RKO (cell line): ENCODE measurements at places on chromosomes 4 and X.

DNA sequence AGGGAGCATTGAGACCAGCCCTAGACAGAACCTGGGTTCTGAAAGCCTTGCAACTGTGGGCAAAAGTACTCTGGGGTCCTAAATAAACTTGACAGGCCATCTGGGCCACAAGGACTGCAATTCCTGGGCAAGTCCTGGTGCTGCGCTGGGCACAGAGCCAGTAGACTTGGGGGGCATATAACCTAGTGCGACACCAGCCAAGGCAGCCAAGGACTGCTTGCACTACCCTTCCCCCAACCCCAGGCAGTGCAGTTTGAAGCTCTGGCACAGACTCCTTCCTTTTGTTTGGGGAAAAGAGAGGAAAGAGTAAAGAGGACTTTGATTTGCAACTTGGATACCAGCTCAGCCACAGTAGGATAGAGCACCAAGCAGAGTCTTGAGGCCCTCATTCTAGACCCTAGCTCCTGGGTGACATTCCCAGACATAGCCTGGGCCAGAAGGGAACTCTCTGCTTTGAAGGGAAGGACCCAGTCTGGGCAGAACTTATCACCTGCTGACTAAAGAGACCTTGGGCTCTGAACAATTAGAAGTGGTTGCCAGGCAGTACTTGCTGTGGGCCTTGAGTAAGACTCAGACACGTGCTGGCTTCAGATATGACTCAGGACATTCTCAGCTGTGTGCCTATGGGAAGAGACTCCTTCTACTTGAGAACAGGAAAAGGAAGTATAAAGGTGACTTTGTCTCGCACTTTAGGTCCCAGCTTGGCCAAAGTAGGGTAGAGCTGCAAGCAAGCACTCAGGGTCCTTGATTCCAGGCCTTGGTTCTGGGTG is 522.8 kb downstream of the GLUD2 start:
- peak; percentile 11 for DNase-seq

- DNase-seq: peak; percentile 14
Observed at GRCh38 chrX:48665991-48666390, 17.6 kb upstream of the WAS start.

- DNase-seq: no peak
Observed at GRCh38 chr4:96519291-96519690, 679.4 kb downstream of the PDHA2 start.

DNA sequence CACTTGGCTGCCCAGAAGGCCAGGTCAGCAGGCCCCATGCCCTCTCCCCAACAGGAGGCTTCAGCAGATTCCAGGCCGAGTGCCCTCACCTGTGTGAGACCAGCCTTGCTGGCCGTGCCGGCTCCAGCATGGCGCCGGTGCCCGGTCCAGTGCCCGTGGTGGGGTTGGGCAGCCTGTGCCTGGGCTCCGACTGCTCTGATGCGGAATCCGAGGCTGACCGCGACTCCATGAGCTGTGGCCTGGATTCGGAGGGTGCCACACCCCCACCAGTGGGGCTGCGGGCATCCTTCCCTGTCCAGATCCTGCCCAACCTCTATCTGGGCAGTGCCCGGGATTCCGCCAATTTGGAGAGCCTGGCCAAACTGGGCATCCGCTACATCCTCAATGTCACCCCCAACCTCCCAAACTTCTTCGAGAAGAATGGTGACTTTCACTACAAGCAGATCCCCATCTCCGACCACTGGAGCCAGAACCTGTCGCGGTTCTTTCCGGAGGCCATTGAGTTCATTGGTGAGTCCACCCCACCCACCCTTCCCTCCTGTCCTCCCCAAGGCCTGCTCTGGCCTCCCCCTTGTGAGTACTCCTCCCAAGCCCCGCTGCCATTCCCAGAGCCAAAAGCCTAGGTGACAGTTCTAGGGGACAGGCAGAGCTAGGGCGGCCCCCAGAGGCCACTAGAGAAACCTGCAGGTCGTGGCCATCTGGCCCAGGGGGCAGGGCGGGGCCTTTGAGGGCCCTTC is 2.3 kb downstream of the DUSP9 start:
- peak; percentile 68 for DNase-seq

- DNase-seq: no peak
Observed at GRCh38 chr4:122968227-122968812, 45.9 kb upstream of the NUDT6 start.

DNA sequence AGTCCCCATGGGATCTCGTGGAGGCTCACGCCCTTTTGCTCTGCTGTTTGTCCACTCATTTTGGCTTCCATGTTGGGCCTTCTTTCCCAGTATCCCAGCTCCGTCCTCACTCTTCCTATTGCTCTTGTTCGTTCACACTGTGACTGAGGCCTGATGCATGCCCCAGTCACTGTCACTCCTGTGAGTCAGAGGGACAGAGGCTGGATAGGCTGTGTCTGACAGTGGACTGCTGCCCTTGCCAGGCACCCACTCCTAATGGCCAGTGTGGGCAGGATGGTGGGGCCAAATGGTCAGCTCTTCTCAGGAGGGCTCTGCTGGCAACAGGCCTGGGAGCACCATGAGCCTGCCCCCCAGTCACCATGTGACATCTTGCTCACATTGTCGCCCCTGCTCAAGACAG is 40.0 kb downstream of the HADH start:
- peak; percentile 46 for DNase-seq

DNA sequence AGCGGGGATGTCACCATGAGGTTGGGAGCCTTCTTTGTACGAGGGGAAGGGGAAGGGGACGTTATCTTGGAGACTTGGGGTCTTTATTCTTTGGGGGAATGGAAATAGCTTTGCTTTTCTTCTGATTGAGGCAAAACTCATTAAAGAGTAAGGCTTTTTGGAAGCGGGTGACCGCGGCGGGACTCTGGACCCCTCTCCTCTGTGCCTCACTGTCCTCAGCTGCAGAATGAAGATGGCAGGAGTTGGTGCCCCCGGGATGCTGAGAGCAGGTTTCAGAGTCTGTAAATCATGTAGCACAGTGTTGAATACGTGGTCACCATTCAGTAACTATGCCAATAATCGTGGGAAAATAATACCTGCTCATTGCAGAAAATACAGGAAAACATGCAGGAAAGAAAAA is 32.1 kb downstream of the HTT-AS start:
- no peak for DNase-seq

- DNase-seq: peak; percentile 40
Observed at GRCh38 chr4:159360549-159360948, 257.7 kb downstream of the RAPGEF2 start.

DNA sequence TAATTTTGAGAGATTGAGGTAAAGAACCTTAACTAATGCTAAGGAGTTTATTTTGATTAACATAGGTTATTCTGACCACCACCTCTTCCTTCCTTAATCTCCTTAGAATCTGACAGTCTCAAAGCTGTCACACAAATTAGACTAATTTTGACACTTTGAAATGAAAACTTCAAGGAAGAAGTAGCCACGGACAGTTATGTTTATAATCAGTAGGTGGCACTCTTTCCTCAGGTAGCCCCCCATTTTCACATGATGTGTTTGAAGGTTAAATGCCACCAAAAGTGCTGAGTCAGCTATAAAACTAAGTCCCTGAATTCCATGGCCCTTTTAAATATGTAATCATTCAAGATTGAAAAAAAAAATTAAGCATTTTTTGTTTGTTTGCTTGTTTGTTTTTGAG is 22.4 kb downstream of the TMEM33 start:
- peak; percentile 58 for DNase-seq

GRCh38 chrX:72351606-72352334 is 46.1 kb upstream of the CITED1 start:
- no peak for DNase-seq

DNA sequence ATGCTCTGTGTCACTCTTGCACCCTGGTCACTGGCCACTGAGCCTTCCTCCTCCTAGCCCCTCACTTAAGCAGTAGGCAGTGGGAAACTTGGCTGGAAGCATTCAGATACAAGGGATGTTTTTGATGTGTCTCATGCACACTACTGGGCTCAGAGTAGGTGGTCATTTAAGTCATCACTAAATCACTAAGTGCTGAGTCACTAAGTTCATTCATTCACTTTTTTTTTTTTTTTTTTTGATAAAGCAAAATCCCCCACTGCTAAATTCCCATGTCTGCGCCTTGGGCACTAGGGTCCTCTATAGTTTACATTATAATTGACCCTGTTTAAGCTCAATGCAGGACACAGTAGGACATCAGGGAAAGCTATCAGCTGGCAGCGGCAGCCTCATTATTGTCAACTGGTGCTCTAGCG is 182.4 kb upstream of the MBNL3 start:
- DNase-seq: peak; percentile 1

DNA sequence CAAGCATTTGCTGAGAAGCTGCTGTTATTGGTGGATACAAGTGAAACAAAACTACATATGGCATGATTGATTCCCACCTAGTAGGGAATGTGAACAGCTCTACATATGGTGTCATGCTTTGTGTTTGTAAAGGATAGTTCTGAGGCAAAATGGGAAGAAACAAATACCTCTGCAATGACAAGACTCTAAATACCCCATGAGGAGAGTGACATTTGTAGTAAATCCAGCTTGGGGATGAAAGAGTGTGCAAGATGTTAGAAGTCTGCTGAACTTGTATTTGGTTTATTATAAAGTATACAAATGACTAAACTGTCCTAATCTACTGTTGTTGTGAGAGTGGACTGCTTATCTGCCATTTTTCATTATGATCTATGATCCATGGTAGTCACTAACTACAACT is 120.8 kb upstream of the HS3ST1 start:
- DNase-seq: no peak

- DNase-seq: peak; percentile 49
Observed at GRCh38 chr4:89586864-89587263, 250.1 kb downstream of the SNCA start.

GRCh38 chrX:148537556-148538182 is 37.3 kb downstream of the AFF2 start:
- no peak for DNase-seq

DNA sequence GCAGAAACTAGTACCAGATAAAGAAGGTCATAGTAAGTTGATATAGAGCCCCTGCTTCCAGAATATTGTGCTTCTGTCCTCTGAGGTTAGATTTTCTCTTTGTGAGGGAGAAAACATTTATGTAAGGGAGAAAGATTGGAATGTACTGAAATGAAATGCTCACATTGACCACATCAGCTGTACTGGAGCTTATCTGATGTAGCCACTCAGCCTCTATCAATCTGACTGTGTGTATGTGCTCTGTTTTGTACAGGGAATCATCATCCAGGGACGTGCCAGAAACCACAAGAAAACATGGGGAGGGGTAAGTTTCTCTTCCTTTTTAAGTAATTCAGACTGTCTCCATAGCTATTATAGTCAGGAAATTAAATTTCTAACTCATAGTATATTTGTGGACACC is 56.8 kb downstream of the PRRG1 start:
- no peak for DNase-seq

- peak; percentile 15 for DNase-seq
Observed at GRCh38 chr4:109298279-109299010, 4.0 kb downstream of the COL25A1 start.

DNA sequence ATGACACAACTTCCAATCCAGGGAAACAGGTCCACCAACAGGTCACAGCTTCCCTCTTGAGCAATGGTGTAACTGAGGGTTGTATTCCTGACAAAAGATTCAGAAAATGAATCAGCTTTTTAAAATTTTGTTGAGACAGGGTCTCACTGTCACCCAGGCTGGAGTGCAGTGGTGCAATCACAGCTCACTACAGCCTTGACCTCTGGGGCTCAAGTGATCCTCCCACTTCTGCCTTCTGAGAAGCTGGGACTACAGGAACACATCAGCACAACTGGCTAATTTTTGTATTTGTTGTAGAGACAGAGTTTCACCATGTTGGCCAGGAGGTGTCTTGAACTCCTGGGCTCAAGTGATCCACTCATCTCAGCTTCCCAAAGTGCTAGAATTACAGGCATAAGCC is 43.7 kb downstream of the SAT1 start:
- DNase-seq: no peak

- DNase-seq: peak; percentile 62
Observed at GRCh38 chrX:115968436-115969252, 201.9 kb upstream of the AGTR2 start.

GRCh38 chr4:66974665-66975064 is 570.6 kb downstream of the CENPC start:
- no peak for DNase-seq

- no peak for DNase-seq
Observed at GRCh38 chr4:78441756-78442155, 109.8 kb upstream of the ANXA3 start.

GRCh38 chrX:55907968-55908607 is 190.5 kb downstream of the RRAGB start:
- no peak for DNase-seq

- DNase-seq: no peak
Observed at GRCh38 chrX:56817179-56817578, 88.1 kb downstream of the NBDY start.

DNA sequence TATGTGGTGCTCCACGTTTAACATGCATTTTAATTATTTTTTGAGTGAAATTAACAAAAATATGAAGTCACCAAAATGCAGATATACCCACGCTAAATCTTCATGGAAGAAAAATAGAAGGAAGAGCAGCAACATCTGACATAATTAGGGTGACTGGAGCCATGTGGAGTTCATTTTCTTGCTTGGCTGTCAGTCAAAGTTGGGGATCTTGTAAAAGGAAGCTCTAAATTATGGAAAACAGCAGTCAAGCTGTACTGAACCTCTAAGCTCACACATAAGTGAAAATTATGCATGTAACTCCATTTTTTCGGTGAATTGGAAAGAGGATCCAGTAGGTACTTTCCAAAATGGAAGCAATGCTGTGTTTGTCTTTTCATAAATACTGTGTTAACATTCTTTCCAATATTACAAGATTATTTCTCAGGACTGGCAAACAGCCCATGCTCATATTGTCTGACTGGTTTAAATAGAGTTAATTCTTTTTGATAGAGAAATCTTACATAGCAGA is 9.7 kb upstream of the PDGFC start:
- DNase-seq: no peak

GRCh38 chrX:19682712-19683331 is 167.5 kb upstream of the MAP3K15 start:
- no peak for DNase-seq

DNA sequence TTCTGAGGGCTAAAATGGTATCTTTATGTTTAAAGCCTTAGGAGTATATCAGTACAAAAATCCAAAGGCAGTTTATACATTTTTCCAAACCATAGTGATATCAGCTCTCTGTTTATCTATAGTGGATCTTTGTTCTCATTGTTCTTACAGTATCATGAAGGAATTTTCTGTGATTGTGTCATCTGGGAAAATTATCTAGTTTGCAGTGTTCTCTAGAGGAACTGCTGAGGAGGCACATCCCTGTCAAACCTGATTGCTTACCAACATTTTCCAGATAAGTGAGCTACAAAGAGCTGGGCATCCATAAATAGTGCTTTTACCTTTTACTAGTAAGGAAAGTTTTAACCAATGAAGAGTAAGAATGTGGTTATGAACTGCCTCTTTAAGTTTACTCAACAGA is 44.9 kb upstream of the SLC25A31 start:
- DNase-seq: no peak

- no peak for DNase-seq
Observed at GRCh38 chr4:2280531-2281300, 18.8 kb upstream of the MXD4 start.

- no peak for DNase-seq
Observed at GRCh38 chrX:525134-525533, 105.5 kb upstream of the SHOX start.

GRCh38 chr4:3421470-3421869 is 20.3 kb upstream of the HGFAC start:
- no peak for DNase-seq
